ENCODE measurements at places on chromosomes 7 and 10. TPM values are rescaled to one million over a fixed set of nuclear protein-coding genes. Genes with fewer than 3 reads are reported as not detected.

DNA sequence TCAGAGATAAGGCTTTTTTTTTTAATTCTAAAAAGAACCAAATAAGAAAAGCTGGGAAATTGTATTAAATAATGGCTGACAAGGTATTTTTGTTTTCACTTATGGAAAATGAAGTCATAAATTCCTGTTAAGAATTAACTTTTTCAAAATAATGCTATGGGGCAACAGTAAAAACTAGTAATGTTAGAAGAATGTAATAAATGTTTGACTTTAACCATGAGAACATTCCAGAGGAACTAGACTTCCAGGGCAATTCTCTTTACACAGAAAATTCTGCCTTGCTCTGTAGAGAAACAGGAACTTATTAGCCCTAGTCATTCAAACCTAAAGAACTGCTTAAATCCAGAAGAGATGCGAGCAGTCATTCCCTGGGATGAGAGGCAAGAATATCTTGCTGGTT, 571.1 kb downstream of the IPMK start:
- DNase-seq, result no peak

DNA sequence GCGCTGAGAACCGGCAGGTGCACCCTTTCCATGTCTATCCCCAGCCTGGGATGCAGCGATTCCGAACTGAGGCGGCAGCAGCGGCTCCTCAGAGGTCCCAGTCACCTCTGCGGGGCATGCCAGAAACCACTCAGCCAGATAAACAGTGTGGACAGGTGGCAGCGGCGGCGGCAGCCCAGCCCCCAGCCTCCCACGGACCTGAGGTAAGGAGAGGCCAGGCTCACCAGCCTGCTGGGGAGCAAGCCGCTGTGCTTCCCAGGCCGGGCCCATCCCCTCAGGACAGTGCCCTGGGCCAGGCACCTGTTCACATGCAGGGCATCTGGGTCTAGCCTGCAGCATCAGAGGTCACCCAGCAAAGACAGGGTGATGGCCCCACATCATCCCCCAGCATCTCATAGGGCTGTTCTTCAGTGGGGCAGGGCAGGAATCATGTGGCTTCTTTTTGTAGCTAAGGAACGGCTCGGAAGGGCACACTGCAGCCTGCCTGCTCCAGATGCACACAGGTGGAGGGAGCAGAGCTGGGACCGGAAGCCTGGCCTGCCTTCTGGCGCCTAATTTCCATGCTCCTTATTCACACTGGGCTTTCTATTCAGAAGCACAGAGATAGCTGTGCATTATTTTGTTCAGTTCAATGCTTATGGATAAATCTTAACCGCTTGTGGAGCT, 18.9 kb downstream of the BAG3 start:
- DNase-seq, result no peak

- no peak for DNase-seq
These were observed 69.6 kb downstream of the PKD1L1 start for GRCh38 chr7:47878662-47879061.

DNA sequence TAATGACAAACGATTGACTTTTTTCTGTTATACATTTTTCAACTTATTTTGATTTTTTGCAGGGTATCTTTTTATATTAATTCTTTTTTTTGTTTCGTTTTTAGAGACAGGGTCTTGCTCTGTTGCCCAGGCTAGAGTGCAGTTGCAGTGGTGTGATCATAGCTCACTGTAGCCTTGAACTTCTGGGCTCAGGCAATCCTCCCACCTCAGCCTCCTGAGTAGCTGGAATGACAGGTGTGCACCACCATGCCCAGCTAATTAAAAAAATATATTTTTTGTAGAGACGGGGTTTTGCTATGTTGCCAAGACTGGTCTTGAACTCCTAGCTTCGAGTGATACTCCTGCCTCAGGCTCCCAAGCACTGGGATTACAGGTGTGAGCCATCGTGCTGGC, 601.3 kb downstream of the PARD3 start:
- no peak for DNase-seq

DNA sequence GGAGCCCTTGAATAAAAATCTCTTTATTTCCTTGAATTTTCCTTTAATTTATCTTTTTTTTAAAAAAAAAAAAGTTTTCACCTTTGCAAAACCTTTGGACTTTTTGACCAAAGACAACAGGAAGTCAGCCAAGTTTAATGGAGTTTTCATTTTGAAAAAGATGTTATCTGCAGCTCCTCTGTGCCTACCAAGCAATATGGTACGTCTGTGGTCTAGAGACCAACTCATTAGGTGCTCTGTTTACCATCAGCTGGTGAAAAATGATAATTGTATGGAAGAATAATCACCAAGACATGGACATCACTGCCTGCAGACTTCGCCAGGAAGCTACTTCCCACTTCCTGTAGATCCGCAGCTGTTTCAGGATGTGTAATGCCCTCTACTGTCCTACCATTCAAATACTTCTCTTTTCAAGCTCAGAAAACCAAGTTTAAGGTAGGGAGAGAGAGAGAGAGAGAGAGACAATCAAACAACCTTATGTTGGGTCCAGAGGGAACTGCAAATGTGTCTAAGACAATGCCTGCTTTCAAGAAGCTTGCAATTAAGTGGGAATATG, 18.7 kb downstream of the PLXNA4 start:
- no peak for DNase-seq

GRCh38 chr10:17238445-17239291, 10.6 kb downstream of the VIM start:
- no peak for DNase-seq

DNA sequence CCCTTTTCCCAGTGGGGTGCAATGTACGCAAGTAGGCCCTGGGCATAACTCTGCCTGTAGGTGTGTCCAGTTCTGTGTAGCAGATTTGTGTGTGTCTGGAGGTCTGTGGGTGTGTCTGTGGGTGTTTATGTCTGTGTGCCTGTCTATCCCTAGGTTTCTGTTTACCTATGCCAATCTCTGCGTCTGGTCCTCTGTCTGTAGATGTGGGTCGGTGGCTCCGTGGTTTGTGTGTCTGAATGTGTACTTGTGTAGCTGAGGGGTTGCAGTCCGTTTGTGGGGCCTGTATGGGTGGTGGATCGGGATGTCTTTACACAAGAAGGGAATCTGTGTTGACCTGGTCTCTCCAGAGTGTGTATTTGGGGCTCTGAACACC, 932 bp downstream of the NYAP1 start:
- no peak for DNase-seq

DNA sequence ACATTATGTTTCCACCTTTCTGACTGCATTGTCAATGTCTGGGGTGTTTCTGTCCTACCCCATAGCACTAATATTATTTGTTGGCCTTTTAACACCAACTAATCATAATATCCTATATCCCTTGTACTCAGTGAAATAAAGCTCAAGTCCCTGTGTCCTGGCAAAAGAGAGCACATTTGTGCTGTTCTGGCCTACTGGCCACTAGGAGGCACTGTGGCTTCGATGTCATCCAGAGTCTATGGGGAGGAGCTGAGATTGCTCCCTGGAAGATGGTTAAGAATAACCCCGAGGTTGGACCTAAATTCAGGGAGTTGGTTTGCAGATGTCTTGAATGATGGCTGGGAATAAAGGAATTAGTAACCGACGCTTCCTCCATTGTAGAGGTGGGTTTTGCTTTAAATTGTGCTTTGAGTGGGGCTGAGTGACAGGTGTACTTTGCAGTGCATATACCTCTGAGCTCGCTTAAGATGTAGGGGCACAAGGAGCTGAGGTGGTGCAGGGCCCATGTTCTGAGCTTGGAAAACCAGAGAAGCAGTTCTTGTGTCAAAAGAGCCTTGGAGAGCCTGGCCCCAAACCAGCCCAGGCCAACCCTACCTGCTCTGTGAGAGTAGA, 191.2 kb upstream of the PRSS1 start:
- no peak for DNase-seq

DNA sequence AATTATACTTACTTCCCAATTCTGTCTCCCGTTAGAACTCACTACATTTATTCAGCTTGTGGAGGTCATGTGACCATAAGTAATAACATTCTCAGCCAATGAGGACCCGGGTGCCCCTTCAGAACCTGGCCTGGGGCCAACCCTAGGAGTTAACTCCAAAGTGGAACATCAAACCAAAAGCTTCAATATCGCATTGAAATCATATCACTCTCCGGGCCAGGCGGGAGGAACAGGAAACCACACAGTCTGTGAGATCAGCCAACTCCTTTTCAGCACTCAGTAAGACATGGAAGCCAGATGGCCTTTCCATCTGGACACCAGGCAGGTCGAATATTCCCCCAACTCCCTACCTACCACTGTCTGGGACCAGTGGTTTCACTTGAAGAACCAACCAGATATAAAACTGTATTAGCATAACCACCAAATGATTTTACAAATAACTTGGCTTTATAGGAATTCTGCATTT, 5.5 kb downstream of the CREB3L2 start:
- DNase-seq, result no peak

GRCh38 chr7:155919391-155920067, 107.3 kb upstream of the SHH start:
- DNase-seq, result no peak

DNA sequence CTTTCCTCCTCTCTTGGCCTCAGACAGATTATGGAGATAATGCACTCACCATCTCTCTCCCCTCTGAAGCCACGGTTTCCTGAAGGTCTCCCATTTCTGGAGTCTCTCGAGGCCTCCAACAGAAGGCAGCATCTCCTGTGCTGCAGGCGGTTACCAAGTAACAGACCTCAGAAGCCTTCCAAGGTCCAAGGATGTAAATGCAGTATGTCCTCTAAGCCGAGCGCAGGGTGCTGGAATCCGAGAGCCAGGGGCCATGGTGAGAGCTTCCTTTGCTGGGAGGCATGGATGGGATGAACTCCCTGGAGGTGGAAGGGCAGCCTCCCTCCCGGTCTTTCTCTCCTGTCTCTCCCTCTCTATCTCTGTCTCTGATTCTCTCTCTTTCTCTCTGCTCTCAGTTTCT, 79.8 kb downstream of the ADARB2 start:
- no peak for DNase-seq

GRCh38 chr10:13587391-13587790, 626 bp downstream of the PRPF18 start:
- DNase-seq, result no peak

DNA sequence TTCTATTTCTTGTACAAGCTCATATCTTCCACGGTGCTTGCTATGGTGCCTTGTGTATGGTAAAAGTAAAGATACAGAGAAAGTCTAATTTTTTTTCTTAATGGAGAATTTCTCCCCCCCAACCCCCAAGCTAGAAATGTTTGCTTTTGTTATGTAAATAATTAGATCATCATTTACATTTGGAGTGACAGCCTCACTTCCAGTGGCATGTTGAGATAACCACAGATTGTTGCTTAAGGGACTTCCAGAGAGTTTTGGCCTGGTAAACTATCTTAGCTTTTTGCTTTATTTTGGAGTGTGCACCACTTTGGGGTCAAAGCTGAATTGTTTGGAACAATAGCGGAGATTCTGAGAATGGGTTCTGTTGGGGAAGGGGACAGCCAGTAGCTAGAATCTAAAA, 129.7 kb downstream of the ZNF365 start:
- DNase-seq, result no peak

- DNase-seq, result no peak
These were observed 2.3 kb downstream of the GLRX3 start for GRCh38 chr10:130138479-130138866.

Gene HKDC1
- polyA plus RNA-seq, result 1.9 TPM

Gene FAM25G
- polyA plus RNA-seq, result not detected

Gene IKZF5
- 24.2 TPM for polyA plus RNA-seq

Gene C10orf90
- 29.3 TPM for polyA plus RNA-seq

Gene FAM20C
- polyA plus RNA-seq, result 17.4 TPM

Gene SPDYE2B
- polyA plus RNA-seq, result 2.0 TPM

Gene SNX10
- polyA plus RNA-seq, result 8.4 TPM

Gene PHKG1
- polyA plus RNA-seq, result 3.0 TPM

Gene TCAF2
- polyA plus RNA-seq, result 4.3 TPM

Gene COX15
- polyA plus RNA-seq, result 39.0 TPM

Gene TRIM50
- polyA plus RNA-seq, result not detected

Gene LLCFC1
- polyA plus RNA-seq, result 0.63 TPM

Gene CUX1
- polyA plus RNA-seq, result 101 TPM
